CD4-positive, alpha-beta T cell treated with Interleukin-21 for 1 hour (primary cell): ENCODE measurements at places on chromosomes 16 and 17.

DNA sequence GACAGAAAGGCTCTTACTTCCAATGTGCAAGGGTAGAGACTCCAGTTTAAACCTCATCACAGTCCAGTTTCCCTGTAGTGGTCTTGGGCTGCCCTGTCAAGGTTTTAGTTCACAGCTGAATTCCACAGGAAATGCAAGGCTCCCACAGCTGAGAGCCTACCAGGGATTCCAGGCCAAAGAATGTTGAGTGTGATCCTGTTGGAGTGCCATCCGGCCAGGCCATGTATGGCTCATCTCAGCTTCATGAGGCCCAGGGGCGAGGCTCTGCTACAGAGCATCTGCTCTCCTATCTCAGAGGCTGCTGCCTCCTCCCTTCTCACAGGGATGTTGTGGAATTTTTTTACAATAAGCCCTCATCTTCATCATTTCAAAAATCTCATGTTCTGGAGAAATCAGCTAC is 239.8 kb upstream of the CCL2 start:
- DNase-seq = no peak

DNA sequence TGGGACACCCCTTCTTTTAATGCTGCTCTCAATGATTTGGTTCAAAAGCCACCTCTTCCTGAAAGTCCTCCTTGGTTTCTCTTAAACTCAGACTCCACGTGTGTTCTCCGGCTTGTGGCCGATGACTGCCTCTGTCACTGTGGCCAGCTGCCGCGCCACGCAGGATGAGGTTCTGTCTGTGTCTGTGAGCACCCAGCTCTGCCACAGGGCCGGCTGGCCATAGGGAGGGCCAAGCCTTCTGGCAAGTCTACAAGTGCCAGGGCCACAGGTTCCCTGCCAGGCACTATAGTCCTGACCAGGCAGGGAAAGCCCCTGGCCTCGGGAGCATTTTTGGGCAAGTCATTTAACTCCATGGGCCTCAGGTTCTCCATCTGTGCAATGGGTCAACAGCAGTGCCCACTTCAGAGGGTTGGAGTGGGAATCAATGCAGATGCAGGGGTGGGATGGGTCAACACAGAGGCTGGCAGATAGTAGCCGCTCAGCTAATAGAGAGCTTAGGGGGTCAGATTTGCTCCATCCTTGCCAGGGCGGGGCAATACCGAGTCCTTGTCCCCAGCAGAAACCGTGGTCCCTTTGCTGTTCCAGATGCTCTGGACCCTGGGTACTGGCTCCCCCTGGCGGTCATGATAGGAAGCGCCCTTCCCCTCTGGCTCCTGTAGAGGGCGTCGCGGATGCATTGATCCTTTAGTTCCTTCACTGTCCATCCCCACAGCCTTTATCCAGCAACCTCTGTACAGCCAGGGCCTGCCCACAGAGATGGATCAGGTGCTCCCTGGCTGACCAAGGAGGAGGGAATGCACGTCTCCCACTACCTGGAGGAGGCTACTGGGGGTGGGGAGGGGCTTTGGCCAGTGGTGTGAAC is 19.3 kb upstream of the ADGRG3 start:
- peak; percentile 87 for DNase-seq

- no peak for DNase-seq
Observed at GRCh38 chr17:59424331-59424730, 92.9 kb downstream of the YPEL2 start.

- DNase-seq = no peak
Observed at GRCh38 chr17:15031975-15032374, 233.2 kb downstream of the PMP22 start.

GRCh38 chr17:77366558-77367245 is 225.9 kb downstream of the SEC14L1 start:
- DNase-seq = no peak

DNA sequence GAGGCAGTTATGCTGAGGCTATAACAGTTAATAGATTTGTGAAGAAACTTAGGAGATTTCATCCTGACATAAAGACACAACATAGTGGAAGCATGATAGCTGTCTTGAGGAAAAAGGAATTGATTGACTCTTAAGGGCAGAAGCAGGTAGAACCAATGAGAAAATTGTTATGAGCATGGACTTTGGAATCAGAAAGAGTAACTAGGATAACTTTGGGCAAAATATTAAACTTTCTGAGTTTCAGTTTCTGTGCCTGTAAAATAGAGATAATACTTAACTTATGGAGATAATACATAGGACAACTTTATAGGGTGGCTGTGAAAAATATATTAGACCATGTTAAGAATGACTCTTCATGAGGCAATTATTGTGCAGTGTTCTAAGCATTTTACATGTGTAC is 696.5 kb downstream of the CDH11 start:
- DNase-seq = no peak

DNA sequence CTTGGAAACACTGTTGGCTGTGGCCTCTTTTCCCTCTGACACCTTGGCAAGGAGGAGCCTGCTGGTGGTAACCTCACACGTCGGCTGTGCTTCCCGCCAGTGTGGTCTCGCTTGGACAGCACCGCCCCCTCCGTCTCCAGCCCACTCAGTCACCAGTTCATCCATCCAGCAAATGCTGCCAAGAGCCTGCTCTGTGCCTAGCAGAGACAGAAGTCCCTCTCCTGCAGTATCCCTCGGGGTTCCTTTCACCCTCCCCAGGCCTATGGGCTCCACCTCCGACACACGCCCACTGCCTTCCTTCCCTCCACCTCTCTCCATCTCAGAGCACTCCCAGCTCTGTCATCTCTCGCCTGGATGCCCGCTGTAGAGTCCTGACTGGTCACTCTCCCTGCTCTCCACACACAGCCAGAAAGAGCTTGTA is 12.3 kb downstream of the CACNG4 start:
- DNase-seq = no peak

- no peak for DNase-seq
Observed at GRCh38 chr17:76092526-76093413, 10.8 kb downstream of the EXOC7 start.

GRCh38 chr16:13866073-13866472 is 53.9 kb upstream of the ERCC4 start:
- DNase-seq = peak; percentile 8

DNA sequence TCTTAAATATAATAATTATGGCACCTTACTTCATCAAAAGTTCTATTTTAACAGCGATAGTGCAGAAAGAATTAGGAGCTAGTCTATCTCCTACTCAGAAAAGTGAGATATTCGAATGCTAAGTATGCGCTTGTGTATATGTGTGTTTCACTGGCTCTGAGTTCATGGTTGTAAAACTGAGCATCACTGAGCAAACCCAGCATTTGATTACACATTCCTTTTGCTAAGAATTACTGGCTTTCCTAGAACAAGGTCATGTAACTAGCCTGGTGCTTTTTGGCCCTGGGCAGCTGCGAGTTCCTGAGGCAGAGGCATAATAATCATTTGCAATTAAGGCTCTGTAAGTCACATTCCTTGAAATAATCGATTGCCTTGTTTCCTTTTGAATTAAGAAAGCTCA is 157.2 kb downstream of the SNX29 start:
- no peak for DNase-seq

DNA sequence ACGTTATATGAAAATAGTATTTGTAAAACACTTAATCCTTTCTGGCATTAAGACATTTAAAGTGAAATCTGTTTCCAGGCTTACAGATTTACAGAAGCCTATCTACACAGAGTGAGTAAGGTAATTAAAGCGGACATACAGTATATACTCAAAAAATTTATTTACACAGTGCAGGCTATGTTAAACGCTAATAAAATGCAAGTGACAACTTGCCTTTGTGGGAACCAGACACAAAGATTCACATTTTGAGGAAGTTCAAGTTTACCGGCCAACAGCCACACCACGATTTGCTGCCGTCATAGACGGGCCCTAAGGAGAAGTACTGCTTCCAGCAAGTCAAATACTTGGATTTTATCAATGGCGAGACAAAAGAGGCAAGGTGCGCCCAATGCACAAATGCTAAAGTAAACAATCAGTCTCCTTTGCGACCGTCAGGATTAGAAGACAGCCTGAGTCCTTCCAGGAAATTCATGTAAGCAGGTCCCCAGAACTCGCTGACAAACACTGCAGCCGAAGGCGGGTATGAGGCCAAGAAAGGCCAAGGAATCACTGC is 801 bp downstream of the VPS35 start:
- DNase-seq = no peak

GRCh38 chr16:86984991-86985647 is 332.1 kb downstream of the C16orf95 start:
- no peak for DNase-seq

DNA sequence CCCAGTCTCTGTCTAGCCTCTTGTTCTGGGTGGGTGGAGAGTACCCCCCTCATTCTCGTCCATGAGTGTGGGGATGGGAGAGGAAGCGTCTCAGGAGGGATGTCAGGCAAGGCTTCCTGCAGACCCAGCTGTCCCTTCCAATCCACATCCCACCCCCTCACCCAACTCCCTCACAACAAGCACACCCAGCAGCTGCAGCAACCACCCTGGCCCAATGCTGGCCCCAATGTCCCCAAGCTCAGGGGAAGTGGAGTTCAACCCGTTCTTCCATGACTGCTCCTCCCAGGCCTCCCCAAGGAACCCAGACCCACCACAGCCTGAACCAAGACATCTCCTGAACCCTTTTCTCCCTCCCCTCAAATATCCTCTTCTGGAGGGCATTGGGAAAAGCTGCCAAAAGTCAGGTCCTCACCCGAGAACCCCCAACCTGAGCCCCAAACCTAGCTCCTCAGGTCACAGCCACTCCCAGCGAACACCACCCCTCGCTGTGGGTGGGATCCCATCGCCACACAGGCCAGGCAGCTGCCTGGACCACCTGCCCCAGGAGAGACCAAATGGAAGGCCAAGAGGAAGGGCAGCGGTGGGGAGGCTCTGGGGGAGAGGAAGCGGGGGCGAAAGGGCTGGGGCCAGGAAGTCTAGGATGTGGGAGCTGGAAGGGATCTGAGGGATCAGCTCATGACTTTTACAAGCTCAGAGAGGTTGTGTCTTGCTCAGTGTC is 47.6 kb downstream of the FZD2 start:
- DNase-seq = no peak

DNA sequence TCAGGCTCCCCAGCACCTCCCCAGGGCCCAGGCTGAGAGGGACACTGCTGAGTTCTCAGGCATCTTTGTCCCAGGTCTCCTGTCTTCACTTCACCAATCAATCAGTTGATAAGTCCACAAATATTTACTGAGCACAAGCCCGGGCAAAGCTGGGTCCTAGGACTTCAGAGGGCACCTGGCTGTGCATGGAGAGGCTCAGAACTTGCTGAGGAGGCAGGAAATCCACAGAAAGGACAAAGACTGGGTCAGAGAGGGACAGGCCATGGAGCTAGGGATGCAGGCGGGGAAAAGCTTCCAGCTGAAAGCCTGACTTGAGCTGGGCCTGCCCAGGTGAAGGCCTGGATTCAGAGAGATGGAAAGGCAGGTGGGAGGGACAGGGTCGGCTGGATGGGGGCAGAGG is 33.2 kb upstream of the C1QL1 start:
- DNase-seq = no peak

DNA sequence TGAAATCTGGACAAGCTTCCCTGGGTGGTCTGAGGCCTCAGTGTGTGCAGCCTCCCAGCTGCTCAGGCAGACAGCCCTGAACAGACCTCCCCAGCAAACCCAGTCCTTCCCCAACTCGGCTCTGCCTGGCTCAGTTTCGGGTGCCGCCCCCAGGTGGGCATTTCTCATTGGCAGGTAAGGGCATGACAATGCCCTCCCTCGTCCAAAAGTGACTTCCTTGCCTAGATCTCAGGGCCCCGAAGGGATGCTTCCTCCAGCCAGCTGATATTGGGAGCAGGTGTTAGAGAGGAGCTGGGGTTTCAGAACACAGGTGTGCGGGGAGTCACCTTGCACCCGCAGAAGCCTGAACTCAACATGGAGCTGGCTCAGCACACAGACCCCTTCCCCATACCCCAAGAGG is 3.8 kb upstream of the PPL start:
- no peak for DNase-seq

- no peak for DNase-seq
Observed at GRCh38 chr16:78597809-78598570, 498.5 kb downstream of the WWOX start.

- no peak for DNase-seq
Observed at GRCh38 chr17:8822401-8823035, 23.4 kb upstream of the MFSD6L start.

- DNase-seq = no peak
Observed at GRCh38 chr17:7775051-7775450, 57.5 kb downstream of the DNAH2 start.

GRCh38 chr16:26857371-26857770 is 209.4 kb upstream of the C16orf82 start:
- no peak for DNase-seq

GRCh38 chr17:71765437-71765836 is 355.4 kb upstream of the SOX9 start:
- no peak for DNase-seq

- no peak for DNase-seq
Observed at GRCh38 chr17:19706791-19707727, 9.3 kb downstream of the SLC47A2 start.

GRCh38 chr17:55420067-55420775 is 1.4 kb downstream of the MMD start:
- DNase-seq = peak; percentile 59

GRCh38 chr17:37280841-37281240 is 94.9 kb upstream of the C17orf78 start:
- no peak for DNase-seq

DNA sequence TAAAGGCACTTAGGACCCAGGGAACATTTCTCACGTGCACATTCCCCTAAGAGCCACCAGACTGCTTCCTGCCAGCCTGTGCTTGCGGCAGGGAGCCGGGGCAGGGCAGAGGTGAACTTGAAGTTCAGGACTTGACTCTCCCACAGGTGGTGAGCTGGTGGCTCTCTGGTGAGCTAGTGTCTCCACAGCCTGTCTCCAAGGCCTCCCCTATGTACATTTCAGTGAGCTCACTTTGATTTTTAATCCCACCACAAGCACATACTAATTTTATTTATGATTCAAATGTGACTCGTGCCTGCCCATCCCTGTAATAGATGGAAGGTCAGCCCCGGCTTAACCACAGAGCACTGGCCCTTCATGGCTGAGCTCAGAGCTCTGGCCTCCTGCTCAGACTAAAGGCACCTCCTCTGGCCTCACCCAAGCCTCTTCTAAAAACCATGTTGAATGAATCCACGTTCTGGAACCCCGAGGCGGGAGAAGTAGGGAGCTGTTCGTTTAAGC is 9.2 kb downstream of the SNN start:
- no peak for DNase-seq

GRCh38 chr16:85574672-85575475 is 38.2 kb upstream of the GSE1 start:
- DNase-seq = no peak
